ENCODE measurements at places on chromosomes 16 and 17.

DNA sequence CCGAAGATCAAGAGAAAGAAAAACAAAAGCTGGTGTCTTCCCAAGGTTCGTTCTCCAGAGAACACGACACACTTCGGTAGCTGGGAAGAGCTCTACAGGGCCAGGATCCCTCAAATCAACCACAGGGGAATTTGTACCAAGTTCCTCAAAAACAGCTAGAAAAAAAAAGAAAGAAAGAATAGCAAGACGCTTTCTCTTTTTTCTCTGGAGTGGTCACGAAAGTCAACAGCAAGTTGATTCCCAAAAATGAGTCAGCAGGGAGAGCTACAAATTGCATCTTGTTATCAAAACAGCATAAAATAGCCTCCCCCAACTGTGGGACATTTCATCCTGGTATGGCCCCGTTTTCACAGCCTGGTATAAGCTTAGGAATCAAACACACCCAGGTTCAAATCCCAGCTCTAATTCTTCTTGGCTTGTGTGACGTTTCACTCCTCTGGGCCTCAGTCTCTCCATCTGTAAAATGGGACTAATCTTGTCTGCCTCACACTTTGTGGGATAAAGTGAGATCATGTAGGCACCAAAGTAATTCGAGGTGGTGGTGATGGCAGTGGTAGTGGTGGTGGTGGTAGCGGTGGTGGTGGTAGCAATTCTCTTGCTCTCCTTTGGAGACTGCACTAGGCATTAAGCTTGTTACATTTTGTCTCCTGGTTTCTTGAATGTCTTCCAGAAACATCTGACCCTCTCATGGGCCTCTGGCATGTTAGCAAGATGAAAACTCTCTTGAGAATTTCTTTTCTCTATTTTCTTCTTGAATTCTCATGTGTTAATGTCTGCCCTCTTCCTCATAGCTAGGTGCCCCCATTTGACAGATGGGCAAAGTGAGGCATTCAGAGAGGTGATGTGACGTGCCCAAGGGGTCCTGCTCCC is 988 bp upstream of the IL21R start:
- peak; percentile 69 for DNase-seq

- DNase-seq, result peak; percentile 59
Measured at GRCh38 chr17:40260528-40260927, 27.2 kb upstream of the CDC6 start.

GRCh38 chr16:52283018-52283417 is 263.9 kb downstream of the TOX3 start:
- peak; percentile 16 for DNase-seq

DNA sequence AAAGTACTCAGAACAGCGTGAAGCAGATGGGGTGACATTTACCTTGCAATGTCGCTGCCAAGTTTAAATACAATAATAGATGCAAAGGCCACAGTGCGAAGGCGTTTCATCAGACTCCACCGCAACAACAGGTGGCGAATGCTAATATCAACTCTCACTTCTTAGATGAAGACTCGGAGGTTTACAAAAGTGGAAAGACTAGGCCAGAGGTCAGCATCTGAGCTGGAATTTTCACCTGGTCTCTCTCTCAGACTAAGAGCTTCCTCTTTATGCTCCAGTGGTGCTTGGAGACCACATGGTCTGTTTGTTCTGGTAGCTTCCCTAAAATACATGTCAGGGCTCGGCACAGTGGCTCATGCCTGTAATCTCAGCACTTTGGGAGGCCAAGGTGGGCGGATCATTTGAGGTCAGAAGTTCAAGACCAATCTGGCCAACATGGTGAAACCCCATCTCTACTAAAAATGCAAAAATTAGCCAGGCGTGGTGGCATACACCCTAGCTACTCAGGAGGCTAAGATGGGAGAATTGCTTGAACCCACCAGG is 169.1 kb downstream of the XYLT1 start:
- no peak for DNase-seq

Measured in fibroblast of the aortic adventitia (primary cell).